Left renal cortex interstitium (tissue), 4 donors: ENCODE measurements at places on chromosomes 6 and 20.

DNA sequence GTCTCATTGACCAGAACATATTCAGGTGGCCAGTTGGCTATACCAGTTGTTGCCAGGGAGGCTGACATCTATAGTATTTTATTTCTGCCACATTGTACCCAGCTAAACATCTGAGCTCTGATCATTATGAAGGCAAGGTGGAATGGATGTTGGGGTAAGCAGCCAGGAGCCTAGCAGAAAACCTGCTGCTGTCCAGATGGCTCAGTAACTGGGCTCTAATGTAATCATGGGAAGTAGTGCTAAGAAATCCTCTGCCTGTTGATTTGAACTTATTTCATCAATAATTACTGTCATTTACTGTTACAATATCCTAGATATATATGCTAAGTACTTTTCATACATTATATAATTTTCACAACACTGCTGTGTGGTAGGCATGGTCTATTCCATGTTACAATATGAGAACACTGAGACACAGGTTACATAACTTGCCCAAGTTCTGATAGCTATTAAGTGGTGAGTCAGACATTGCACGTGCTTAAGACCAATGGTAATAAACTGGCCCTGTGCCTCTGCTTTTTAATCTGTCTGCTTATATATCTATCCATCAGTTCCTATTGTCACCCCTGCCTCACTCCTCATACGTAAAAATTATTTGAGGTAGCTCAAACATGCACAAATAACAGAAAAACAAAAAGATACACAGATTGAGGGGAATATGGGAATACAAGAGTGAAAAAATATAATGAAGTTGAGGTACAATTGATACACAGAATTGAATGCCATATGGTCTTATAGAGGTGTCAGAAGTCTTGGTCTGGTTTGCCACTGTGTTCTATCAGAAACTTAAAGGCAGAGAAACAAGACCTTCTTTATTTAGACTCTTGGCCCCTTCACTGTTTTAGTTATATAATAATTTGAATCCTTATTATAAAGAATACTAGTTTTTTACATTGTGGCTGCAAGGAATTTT lies 25.2 kb downstream of the TBPL1 start:
- no peak for DNase-seq

DNA sequence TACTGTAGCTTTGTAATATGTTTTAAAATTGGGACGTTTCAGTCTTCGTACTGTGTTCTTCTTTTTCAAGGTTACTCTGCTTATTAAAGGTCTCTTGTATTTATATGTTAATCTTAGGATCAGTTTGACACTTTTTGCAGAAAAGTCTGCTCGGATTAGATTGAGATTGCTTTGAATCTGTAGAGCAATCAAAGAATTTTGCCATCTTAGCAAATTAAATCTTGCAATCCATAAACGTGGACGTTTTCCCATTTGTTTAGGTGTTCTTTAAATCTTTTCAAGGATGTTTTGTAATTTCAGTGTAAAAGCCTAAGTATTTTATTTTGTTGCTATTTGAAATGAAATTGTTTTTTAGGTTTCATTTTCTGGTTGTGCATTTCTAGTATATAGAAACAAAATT lies 78.0 kb upstream of the GTSF1L start:
- DNase-seq, result no peak

DNA sequence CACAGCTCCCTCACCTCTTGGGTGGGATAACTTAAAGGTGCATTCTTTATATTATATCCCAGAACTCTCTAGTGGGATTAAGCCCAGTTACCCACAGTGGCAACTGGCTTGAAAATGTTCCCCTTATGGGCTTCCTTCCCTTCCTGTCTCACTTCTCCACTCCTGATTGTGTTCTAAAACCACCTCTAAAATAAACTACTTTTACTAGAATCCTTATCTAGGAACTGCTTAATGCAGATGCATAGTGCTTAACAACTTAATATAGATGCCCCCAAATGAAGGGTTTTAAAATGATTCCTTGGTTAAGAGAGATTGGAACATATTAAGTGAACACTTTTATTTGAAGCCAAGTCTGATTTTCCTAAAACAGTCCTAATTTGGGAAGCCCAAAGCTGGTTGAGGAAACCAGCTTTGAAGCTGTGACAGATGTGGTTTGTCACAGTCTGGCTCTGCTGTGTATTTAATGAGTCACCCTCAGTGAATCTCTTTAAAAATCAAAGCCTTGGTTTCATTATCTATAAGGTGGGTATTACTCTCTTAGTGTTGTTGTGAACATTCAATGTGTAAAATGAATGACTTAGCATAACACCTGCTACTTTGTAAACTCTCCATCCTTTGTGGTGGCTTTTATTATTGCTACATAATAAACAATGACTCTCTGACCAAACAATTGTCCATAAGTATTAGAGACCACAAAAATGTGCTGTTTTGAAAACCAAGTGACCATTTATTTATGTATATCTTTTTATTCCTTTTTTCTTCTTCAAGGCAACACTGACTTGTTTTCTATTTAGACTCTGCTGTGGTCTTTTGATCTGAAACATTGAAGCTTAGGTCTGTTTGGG lies 24.4 kb downstream of the PLCB1 start:
- DNase-seq, result no peak

DNA sequence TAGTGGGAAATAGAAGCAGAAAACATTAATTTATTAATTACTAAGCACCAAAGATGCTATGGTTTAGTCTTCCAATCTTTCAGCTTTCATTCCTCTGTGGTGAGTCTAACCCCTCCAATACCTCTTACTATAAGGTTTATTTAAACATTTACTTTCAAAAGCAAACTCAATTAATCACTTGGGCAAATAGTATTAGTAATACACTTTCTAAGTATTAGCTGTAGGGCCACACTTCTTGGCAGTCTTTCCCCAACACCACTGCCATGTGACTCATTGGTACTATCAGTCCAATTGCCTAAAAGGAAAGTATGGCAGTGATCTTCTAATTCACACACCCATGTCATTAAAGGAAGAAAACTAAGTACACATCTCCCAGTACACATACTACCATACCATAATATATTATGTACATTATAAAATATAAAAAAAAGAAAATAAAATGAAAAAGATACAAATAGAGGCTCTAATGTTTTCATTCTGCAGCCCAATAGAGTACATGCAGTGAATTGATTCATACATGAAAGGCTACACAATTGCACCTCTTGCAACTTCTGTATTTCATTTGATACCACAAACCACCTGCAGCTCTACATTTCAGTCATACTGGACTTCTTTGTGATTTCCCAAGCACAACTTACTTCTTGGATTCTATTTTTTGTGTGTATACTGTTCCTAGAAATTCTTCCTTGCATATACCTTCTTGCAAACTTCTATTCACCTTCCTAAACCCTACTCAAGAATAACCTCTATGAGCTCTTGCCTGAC lies 218.6 kb downstream of the PKHD1 start:
- DNase-seq, result no peak
